ENCODE measurements at places on chromosomes 2 and 18. TPM values are rescaled to one million over a fixed set of nuclear protein-coding genes. Genes with fewer than 3 reads are reported as not detected.

The PAPOLG gene
- 15.1 TPM for total RNA-seq

GRCh38 chr2:68594674-68595492, 48.5 kb upstream of the PROKR1 start:
- no peak for DNase-seq

DNA sequence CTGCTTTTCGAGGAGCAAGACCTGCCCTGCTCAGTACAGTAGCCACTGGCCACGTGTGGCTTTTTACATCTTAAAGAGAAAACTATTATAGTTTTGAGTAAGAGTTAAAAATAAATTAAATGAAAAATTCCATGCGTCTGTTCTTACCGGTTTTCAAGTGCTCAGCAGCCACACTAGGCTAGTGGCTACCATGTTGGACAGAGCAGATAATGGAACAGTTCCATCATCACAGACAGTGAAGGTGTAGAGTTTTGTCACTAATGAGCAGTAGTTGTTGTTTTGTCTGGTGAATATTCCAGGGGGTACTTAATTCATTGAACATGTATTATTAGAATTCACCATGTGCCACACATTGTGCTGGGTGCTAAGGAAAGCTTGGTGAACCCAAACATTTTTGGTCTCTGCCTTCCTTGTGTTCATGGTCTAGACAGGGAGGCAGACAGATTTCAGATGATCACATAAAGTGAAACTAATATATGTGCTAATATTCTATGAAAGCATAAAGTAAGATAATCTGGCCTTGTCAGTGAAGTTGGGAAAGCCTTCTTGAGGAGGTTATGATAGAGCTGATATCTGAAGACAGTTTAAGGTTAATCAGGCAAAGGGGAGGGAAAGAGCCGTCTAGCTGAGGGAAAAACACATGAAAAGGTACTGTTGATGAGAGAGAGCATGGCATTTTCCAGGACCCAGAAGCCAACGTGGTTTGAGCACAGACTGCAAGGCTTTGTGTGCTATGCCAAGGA, 1.4 kb downstream of the ALMS1 start:
- no peak for DNase-seq

DNA sequence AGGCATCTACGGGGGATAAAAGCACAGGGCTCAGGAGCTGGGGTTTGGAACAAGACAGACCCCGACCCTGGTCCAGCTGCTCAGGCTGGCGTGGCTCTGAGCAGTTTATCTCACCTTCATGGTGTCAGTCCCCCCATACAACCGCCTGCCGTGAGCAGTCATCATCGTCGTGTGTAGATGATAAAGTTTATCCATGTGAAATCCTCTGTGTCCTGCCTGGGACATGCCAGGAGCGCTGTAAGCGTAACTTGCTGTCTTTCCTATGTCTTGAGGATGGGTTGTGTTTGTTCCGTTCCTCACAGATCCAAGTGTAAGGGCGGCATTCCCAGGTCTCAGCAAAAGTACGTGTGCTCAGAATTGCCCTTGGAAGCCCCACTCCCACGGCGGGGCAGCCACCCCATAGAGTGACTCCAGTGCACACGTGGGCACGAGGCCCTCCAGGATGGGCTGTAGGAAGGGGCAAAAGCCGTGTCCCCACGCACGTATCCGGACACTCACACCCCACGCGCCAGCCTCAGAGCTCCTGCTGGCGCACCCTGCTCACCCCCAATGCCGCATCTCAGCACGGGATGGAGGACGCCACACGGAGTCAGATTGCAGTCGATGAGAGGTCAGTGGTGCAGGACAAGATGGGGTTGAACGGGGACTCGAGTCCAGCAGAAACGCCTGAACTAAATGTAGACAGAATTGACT, 50.9 kb downstream of the ADI1 start:
- DNase-seq, result no peak

The KIF1A gene
- total RNA-seq, result 203 TPM

DNA sequence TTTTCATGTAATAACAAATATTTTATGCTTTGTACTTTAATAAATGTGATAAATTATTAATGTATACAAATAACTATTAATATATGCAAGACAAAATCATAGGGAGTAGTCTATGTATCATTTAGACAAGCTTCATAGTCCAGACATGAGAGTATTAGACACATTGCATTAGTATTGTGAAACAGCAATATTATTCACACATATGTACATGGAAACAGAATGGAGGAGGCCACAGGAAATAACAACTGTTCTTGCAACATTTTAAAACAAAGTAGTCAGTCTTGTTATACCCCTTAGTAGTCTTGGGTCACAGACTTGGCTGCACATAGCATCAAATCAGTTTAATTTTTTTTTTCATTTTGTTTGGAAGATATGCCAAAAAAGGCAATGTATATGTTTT, 15.8 kb downstream of the DSC1 start:
- no peak for DNase-seq

- DNase-seq, result no peak
These were observed 586.6 kb upstream of the KLHL29 start for GRCh38 chr2:22798386-22798785.
